ENCODE measurements at places on chromosomes 4 and X.

- DNase-seq, result no peak
These were observed 15.4 kb upstream of the ADH6 start for GRCh38 chr4:99234331-99235010.

DNA sequence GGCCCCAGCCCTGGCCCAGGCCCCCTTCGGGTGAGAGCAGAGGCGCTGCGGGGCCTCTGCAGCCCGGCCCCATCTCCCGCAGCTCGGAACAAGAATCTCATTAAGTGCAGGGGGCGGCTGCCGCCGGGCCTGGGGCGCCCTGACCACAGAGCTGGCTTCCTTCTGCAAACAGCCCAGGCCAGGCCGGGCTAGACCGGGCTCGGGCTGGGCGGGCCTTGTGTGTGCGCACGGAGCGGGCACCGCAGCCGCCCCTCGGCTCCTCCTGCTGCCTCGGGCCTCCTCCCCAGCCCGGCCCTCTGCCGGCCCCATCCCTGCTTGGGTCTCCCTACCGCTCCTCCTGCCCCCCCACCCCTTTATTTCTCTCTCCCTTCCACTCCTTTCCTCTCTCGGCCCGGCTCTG lies 83.3 kb downstream of the EFNB1 start:
- no peak for DNase-seq

DNA sequence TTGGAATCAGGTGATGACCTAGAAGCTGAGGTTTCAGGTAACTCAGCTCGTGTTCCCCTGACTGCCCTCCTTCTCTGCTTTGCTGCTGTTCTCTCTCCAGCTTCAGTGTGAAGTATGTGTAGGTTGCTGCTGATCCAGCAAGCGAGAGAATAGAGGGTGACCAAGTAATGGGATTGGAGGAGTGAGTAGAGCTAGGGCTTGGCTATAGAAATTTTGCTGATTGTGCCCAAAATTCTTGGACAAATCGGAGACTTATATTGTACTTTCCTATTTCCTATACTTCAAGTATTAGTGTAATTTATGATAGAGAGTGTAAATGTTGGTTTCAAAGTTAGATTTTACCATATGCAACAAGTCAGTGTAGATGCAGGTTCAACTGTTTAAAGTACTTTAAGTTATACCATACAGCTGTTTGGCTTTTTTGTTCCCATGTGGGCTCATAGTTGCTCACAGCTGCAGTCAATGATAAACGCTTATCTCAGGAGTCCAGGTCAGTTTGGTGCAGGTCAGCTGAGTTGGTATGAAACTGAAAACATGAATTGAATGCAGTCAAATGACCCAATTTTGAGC lies 48.0 kb downstream of the RAPGEF2 start:
- DNase-seq, result no peak

DNA sequence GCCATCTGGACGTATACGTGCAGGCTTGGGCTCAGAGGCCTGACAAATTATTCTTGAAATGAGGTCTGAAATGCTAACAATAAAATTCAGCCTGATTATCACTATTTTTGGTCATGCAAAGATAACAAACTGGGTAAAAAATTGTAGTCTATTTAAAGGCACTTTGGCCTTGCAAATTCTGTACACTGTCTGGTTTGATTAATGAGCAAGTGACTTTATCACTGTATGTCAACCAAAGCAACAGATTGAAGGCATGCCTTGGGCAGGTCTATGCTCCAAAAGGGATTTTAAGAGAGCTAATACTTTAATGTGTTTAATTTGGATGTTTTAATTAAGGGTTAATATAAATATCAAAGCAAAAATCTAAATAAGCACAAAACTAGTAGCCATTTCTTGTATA lies 1034.9 kb upstream of the GRID2 start:
- DNase-seq, result no peak

DNA sequence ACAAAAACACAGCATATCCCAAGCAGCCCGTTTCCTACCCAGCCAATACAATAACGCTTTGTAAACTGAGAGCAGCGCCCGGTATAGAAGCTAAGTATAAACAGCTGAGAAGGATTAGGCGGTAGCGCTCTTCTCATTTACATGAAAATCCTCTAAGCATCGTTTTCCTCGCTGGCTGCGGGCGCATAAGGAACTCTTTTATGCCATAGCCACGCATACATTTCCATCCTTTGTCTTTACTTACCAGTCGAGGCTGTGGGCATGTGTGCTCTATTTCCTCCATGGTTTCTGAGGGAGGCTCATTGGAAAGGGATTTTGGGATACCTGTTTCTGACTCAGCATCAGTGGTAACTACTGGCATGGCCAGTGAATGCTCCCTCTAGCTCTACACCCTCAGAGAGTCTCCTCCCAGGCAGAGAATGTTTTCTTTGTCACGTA lies 383 bp downstream of the PCYT1B start:
- DNase-seq, result no peak

DNA sequence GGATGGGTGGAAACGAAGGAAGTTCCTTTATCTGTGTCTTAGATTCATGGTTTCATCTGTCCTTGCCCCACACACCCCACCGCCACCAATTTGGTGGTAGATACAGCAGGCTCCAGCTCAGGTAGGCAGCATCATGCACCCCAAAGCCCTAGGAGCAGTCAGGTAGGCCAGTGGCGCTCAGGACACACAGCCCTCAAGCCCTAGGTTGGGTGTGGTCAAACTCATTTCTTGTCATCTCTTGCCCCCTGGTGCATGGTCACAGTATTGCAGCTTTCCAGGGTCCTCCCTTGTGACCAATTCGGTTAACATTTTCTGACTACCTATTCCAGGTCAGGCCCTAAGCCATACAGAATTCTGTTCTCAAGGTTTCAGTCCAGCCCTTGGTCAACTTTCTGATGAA lies 14.5 kb upstream of the PRRG3 start:
- no peak for DNase-seq
